Stimulated activated naive CD4-positive, alpha-beta T cell treated with Interleukin-2 at 50 U/mL for 16 hours (primary cell): ENCODE measurements at places on chromosomes 11 and 22.
A peak's percentile ranks its signal among the peaks of the same experiment; 100 is the strongest.

DNA sequence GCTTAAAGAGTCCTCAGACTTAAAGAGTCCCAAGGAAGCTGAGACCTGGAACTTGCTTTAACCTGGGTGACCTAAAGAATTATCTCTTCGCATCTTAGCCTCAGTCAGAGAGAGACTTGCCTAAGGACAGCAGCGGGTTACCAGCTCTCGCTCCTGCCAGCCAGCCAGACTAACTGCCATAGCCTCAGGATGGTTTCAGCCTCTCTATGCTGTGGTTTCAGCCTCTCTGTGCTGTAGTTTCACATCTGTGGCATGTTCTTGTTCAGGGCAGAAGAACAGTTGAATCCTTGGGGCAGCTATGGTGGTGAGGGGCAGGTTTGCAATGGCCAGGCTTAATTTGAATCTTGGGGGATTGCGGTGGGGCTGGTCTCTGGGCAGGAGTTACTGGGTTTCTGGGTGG is 2.3 kb downstream of the FRMD8 start:
- DNase-seq = no peak

- no peak for DNase-seq
Observed at GRCh38 chr11:64035576-64035975, at the start of gene FLRT1. Gene FLRT1 (plus strand): TSS chr11:64035931. CDS start chr11:64116268, 80,337 bp downstream.

DNA sequence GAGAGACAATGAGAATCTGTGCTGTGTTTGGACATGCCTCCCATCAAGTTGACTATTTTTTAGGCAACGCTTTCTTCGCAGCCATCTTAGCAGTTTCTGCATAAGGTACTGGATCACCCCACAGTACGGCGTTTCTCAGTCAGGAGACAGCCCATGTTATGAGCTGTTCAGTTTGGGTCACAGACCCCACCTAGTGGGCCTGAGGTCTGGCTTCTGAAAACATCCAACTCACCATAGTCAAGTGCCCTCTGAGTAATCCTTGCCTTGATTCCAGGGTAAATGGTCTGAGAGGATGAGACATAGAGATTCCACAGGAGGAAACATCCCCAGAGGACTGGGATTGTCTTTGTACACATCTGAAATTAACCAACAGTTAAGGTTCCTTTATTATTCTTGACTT is 7.2 kb downstream of the BPIFC start:
- no peak for DNase-seq

DNA sequence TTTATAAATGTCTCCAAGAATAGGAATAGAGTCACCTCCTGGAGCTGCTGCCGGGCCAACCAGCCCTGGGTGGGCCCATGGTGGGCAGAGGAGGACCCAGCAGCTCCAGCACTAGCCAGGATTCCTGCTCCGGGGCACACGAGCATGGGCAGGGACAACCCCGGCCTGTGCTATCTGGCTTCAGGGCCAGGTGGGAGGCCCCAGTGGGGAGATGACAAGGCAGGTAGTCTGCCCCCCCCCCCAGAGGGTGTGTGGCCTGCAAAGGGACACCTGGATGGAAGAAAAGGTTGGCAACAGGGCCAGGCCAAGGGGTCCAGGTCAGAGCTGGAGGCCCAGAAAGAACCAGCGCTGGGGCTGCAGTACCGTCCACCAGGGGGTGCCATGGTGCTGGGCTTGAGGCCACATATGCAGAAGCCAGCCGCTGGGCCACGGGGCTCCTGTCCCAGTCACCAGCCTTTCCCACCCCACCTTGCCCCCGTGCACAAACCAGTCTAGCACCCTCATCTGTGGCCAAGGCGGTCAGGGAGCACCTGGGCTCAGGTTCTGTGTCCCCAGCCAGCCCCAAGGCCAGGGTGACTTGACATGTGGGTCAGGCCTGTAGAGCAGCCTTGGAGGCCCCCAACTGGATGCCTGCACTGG is 3.4 kb downstream of the TSPAN32 start:
- peak; percentile 76 for DNase-seq

GRCh38 chr22:20610243-20610686 is 102.9 kb downstream of the MED15 start:
- DNase-seq = no peak

DNA sequence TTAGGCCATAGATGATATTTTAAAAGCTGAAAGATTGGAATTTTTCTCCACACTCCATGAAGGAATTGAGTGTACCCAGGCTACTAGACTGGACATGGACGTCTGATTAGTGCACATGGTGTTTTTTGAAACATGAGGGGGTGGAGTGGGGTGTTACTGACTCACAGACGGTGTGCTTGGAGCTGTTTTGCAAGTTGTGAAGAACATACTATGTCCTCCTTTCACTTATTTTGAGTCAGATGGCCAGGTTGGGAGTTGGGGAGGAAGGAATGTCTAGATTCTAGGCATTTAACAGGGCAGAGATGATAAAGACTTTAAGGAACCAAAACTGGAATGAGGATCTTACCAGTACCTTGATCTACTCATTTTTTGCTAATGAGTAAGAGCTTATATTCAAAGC is 158.1 kb upstream of the MTNR1B start:
- DNase-seq = no peak

DNA sequence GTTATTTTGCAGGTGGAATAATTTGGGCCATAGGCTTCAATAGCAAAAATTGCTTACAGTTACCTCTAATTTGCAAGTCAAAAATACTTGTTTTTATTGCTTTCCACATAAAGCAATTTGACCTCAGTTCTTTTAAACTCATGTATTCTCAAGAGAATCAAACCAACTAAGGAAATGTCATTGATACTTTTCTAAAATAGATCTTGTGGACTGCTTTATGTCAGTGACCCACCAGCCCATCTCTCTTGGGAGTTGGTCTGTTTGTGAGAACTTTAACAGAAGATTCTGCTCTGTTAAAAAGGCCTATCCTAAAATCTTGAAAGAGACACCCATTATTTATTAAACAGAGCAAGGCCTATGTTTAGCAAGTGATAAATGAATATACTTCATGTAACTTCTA is 75.2 kb downstream of the DDIAS start:
- DNase-seq = no peak

- DNase-seq = no peak
Observed at GRCh38 chr11:68784653-68785052, 33.3 kb upstream of the TESMIN start.

DNA sequence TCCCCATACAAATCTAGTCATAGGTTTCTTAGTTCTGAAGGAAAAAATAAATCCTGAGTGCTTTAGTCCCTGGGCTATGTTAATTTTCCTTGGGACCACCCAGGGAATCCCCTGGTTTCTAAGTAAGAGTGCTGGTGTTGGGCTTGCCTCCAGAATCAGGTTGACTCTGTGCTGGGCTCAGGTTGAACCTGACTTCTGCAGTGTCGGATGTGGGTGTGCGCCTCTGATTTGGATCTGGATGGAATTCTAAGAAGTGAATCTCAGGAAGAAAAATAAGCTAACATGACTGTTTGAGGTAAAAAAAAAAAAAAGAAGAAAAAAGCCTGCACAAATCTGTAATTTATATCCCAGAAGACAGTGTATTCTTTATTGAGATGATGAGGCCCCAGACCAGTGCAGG is 29.0 kb upstream of the NELL1 start:
- no peak for DNase-seq

DNA sequence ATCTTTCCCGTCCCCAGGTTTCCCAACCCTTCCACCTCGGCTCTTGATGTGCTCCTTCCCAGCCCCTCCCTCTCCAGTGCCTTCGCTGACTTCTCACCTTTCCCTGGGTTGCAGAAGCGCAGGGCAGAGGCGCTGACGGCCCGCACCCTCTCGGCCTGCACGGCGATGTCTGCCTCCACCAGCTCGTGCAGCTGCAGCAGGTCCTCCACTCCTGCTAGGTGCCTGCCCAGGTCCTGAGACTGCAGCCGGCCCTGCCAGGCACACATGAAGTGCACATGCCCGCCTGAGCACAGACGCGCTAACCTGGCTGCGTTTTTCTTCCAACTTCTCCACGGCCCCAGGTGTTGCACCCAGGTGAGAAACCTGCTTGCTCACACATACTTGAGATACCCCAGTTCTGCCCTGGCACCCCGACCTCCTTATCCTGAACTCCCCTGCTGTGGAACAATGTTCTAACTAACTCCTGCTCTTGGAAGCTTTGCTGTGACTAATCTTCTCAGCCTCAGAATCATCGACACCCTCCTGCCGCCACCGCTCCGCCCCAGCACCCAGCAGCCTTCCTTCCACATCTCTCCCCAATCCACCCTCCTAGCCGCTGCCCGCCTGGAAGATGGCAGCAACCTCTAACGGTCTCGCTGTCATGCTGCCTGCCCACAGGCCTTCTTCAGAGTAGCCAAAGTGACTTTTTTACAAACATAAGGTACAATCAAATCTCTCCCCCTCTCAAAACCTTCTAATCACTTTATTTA is 23.3 kb downstream of the SPTBN2 start:
- no peak for DNase-seq

DNA sequence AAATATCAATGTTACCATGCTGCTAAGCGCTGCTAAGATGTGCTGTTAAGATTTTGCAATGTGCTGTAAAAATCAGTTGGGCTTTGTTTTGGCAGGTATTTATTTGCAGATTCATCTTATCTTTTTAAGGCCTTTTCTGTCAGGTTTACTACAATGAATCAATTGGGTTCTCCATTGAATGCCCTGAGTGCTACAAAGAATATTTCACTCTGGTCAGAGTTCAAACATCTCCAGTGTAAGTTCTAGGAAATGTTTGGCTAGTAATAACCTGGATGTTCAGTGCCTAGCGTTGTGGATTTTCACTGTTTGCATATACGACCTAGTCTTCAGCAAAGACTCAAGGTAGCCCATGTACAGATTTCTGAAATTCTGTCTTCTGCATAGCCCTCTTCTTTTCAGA is 36.0 kb downstream of the RSF1 start:
- no peak for DNase-seq

DNA sequence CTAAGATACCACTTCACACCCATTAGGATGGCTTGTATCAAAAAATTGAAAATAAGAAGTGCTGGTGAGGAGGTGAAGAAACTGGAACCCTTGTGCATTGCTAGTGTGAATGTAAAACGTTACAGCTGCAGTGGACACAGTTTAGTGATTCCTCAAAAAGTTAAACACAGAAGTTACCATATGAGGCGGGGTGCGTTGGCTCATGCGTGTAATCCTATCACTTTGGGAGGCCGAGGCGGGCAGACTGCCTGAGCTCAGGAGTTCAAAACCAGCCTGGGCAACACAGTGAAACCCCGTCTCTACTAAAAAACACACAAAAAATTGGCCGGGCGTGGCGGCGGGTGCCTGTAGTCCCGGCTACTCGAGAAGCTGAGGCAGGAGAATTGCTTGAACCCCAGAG is 43.5 kb downstream of the SGSM3 start:
- no peak for DNase-seq

GRCh38 chr11:57248780-57249383 is 11.8 kb upstream of the APLNR start:
- DNase-seq = no peak

- DNase-seq = no peak
Observed at GRCh38 chr11:15139096-15139770, 24.5 kb downstream of the INSC start.

DNA sequence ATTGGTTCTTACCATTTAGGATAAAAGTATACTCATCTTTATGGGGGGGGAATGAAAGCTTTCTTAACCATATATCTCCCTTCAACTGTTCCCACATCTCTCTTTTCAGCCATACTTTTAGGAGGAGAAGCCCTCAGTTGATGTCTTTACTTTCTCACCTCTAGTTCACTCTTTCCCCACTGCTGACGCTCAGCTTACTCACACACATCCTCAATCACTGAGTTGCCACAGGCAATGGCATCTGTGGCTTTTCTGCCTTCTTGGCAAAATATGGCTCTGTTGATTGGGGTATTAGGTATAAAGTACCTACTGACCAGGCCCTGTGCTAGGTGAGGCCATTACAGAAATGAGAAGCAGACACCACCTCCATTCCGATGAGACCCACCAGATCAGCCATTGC is 12.2 kb upstream of the AP1B1 start:
- no peak for DNase-seq

GRCh38 chr11:74870485-74870884 is 78.4 kb downstream of the XRRA1 start:
- no peak for DNase-seq

- DNase-seq = no peak
Observed at GRCh38 chr11:86143087-86144030, 74.5 kb upstream of the PICALM start.

- no peak for DNase-seq
Observed at GRCh38 chr11:73464347-73464746, 88.1 kb downstream of the RELT start.

- DNase-seq = no peak
Observed at GRCh38 chr11:80846979-80847378, 1406.1 kb upstream of the TENM4 start.

DNA sequence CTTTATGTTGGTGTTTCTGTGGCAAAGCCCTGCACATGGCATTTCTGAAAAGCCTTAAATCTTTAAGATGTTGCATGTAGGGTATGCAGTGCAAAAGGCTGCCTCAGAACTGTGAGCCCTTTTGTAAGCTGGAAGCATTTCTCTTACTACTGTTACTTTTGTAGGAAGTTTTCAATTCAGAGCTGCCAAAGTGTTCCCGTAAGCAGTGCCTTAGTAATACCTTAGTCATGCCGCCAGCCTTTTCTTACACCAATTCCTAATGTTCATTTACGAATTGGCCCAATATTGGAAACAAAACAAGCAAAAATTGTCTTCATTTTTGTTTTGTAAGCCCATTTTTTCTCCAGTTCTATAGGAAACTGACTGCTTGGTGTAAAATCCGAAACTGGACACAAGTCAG is 67.4 kb upstream of the RASSF10 start:
- no peak for DNase-seq

DNA sequence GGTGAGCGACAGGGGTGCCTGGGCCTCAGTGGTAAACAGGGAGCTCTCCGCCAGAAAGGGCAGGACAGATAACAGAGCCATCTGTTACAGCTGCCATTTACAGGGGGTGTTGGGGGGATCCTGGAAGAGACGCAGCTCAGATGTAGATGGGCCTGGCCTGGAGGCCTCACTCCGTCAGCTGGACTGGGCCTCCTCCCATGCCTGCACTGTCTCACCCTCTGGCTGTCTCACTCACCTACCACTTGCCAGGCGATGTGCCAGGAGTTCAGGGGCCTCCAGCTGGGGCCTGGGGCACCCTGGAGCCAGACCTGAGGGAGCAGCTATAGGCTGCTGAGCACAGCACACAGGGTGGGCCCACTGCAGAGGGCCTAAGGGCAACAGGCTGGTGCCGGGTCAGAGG is 16.3 kb upstream of the SUSD2 start:
- no peak for DNase-seq

GRCh38 chr11:116175707-116176106 is 597.1 kb downstream of the BUD13 start:
- DNase-seq = no peak

- no peak for DNase-seq
Observed at GRCh38 chr11:120073196-120073595, 64.7 kb downstream of the TRIM29 start.
